ENCODE measurements at places on chromosomes 16 and 17.

GRCh38 chr17:79820959-79821330, 18.3 kb downstream of the CBX4 start:
- no peak for DNase-seq

DNA sequence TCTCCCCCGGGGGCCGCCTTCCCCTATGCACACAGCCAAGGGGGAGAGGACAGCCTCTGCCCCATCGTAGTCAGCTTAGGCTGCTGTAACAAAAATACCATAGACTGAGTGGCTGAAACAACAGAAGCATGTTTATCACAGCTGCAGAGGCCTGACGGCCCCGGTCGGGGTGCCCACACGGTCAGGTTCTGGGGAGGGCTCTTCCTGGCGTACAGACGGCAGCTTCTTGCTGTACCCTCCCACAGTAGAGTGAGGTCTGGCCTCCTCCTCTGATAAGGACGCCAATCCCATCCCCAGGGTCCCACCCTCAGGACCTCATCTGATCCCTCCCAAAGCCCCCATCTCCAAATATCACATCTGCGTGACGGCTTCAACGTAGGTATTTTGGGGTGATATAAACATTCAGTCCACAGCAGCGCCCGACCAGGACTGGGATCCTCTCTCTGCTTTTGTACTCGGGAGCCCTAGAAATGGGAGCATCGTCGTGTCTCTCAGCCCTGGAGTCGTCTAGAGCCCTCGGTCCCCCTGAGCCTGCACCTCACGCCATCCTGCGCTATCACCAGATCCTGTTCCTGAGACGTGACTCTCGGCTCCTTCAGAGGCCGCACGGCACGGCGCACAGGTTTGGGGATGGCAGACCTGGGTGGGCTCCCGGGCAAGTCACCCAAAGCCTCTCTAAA, 67.8 kb downstream of the RPH3AL start:
- no peak for DNase-seq

- DNase-seq, result no peak
Measured at GRCh38 chr17:29628644-29629043, 5.9 kb upstream of the CORO6 start.

- no peak for DNase-seq
Measured at GRCh38 chr17:33375103-33375502, 82.0 kb upstream of the ASIC2 start.

DNA sequence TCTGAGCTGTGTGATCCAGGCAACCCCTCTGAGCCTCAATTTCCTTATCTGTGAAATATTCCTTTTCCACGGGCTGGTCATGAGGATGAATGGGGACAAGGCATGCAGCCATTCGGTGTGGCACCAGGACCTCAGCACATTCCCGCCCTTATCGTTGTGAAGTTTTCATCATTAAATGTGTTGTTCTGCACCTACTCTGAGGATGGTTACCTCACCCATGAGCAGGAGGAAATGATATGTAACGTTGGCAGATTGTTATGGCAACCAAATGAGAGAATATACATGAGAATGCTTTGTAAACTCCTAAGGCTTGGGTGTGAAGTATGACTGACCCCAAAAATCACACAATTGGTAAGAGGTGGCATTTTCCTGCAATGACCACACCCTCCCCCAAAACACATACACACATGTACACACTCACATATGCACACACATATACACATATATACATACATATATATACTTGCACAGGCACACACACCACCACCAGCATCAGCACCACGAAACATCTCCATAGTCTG, 39.5 kb downstream of the SMARCE1 start:
- no peak for DNase-seq
